Inflammatory macrophage (primary cell): ENCODE measurements at places on chromosomes 5 and 9.

- no peak for DNase-seq
Observed at GRCh38 chr5:89536020-89536419, 653.0 kb upstream of the MEF2C start.

DNA sequence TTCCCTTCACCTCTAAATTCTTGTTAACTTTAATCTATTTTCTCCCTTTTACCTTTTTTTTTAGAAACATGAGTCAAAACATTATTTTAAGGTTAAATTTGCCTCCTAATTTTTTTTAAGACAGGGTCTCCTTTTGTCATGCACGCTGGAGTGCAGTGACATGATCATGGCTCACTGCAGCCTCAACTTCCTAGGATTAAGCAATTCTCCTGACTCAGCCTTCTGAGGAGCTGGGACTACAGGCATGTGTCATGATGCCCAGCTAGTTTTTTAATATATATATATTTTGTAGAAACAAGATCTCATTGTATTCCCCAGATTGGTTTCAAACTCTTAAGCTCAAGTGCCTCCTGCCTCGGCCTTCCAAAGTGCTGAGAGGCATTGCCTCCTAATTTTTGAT is 424.7 kb upstream of the FAM174A start:
- no peak for DNase-seq

GRCh38 chr5:96081276-96081858 is 119.7 kb upstream of the ELL2 start:
- no peak for DNase-seq

GRCh38 chr5:43514025-43514424 is 923 bp downstream of the C5orf34 start:
- DNase-seq: no peak

- no peak for DNase-seq
Observed at GRCh38 chr5:175347931-175348330, 96.1 kb downstream of the DRD1 start.

DNA sequence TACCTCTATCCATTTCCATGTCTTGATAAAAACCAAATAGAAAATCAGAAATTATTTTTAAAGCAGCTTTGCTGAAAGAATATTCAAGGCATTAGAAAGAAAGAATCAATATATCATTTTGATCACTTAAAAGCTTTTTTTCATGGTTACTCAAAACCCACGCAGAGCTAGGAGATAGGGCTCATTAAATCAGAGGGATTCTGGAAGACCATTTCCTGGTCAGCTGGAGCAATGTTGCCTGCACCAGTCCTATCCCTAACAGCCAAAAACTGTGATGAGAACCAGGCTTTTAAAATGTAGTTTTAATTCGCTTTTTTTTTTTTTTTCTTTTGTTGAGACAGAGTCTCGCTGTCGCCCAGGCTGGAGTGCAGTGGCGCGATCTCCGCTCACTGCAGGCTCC is 72.3 kb downstream of the ARSB start:
- DNase-seq: no peak
